ENCODE measurements at places on chromosomes 2 and 18.

DNA sequence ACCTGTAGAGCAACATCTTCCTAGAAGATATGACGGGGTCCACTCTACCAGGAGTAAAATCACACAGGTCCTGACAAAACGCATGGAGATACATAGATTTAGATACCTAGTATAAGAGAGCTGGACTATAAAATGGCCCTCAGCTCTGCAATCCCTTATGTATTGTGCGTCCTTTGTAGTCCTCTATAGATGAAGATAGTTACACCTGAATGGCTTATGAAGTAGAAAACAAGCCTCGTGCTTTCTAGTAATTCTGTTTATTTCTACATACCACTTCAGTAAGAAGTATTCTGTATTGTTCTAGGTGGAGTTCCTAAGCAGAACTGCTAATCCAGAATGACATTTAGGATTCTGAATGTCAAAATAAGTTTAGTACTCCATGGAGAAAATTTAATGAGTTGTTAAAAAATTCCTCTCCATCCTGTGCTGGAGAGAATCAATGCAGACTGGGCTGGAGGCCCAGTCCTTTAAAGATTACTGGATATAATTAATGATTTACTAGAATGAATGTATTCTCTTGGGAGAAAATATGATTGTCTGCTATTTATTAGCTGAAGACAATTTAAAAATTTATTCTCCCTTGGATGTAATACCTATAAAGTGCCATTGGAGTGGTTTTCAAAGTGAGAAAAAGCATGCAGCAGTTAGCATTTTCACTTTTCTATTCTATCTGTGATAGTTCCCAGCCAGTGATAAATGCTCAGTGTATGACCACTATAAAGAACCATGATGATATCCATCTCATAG is 147.3 kb upstream of the UNC80 start:
- DNase-seq, result no peak

DNA sequence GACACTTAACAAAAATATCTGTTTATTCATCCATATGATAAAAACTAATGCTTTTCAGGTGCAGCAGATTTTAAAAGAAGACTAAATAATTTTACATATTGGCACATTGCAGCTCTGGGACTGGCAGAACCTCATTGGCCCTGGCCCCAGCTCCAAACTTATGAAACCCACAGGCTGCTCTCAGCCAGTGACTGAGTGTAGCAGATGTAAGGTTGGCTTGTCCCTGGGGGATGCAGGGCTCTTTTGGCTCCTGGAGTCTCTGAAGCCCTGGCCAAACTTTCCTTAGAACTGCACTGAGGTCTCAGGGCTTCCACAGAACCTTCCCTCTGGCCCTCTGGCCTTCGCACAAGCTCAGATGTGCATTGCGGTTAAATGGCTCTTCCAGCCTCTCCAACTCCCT is 725.0 kb upstream of the SOX11 start:
- DNase-seq, result no peak

DNA sequence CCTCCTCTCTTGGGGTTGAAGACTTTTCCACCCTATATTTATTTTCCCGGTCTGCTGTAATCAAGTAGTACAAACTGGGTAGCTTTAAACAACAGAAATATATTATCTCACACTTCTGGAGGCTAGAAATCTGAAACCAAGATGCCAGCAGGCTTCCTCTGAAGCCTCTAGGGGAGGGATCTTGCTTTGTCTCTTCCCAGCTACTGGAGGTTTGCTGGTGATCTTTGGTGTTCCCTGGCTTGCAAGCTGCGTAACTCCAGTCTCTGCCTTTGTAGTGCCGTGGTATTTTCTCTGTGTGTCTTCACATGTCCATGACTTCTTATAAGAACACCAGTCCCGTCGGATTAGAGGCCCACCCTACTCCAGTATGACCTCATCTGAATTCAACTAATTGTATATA is 44.4 kb downstream of the MYO3B start:
- no peak for DNase-seq

DNA sequence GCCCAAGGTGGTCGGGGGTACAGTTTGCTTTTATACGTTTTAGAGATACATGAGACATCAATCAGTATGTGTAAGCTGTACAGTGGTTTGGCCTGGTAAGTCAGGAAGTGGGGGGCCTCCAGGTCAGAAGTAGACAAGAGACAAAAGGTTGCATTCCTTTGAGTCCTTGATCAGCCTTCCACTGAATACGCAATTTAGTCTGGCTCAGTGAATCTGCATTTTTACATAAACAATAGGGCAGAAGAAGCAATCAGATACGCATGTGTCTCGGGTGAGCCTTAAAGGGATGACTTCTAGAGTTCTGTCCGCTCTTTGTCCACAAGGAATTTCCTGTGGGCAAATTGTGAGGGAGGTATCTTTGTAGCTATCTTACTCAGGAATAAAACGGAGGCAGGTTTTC is 87.2 kb downstream of the SOWAHC start:
- no peak for DNase-seq

- DNase-seq, result no peak
Observed at GRCh38 chr2:236949089-236949905, 136.4 kb upstream of the COPS8 start.

DNA sequence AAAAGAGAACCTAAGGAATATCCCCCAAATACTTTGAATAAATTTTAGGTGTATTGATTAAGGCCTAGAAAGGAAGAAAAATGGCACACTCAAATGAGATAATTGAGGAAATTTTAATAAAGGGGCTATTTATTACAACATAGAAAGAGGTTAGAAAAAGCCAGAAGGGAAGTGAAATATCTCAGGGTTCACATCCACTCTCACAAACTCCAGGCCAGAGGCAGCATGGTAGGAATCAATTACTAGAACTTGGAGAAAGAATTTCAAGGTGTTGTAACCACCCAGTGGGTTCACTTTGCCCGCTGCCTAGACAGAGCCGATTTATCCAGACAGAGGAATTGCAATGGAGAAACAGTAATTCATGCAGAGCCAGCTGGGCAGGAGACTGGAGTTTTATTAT is 617.5 kb upstream of the ACVR2A start:
- DNase-seq, result no peak

GRCh38 chr2:201696151-201696659 is 2.2 kb downstream of the MPP4 start:
- DNase-seq, result no peak

- DNase-seq, result no peak
Observed at GRCh38 chr2:214696681-214697080, 112.8 kb downstream of the BARD1 start.

- no peak for DNase-seq
Observed at GRCh38 chr18:14124689-14125088, 7.5 kb downstream of the ZNF519 start.

DNA sequence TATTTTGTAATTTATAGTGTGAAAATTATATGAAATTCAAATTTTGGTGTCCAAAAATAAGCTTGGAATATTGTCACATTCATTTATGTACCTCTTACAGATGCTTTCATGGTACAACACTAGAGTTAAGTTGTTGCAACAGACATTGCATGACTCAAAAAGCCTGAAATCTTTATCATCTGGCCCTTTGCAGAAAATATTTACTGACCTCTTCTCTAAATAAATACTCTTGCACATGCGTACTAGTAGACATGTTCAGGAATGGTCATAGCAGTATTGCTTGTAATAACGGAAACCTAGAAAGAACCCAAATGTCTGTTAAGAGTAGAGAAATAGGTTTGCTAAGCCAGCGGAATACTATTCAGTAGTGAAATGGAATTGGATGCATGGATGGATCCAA is 60.4 kb downstream of the GALNT1 start:
- DNase-seq, result no peak

DNA sequence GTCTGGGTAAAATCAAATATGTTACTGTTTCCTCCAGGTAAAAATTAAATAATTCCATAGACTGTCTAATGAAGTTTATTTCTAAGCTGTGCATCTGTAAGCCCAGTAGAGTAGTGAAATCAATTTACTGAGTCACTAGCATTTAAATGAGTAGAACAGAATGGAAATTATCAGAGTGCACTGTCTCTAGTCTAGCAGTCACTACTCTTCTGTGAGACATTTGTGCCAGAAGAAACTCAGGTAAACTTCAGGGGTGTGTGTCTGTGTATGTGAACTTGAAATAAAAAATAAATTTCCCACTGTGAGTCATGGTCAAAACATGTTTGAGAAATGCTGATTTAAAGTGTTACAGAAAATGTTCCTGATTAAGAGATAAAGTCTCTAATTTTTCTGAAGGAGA is 146.4 kb downstream of the RIF1 start:
- no peak for DNase-seq

GRCh38 chr2:42925742-42926433 is 133.5 kb upstream of the HAAO start:
- DNase-seq, result no peak

- DNase-seq, result no peak
Observed at GRCh38 chr2:9076210-9076609, 72.7 kb upstream of the MBOAT2 start.

- peak; percentile 89 for DNase-seq
Observed at GRCh38 chr2:43174368-43174916, 52.0 kb downstream of the ZFP36L2 start.

GRCh38 chr2:64472881-64473280 is 18.9 kb downstream of the LGALSL start:
- no peak for DNase-seq

- no peak for DNase-seq
Observed at GRCh38 chr18:11751341-11752115, 62.5 kb downstream of the GNAL start.

DNA sequence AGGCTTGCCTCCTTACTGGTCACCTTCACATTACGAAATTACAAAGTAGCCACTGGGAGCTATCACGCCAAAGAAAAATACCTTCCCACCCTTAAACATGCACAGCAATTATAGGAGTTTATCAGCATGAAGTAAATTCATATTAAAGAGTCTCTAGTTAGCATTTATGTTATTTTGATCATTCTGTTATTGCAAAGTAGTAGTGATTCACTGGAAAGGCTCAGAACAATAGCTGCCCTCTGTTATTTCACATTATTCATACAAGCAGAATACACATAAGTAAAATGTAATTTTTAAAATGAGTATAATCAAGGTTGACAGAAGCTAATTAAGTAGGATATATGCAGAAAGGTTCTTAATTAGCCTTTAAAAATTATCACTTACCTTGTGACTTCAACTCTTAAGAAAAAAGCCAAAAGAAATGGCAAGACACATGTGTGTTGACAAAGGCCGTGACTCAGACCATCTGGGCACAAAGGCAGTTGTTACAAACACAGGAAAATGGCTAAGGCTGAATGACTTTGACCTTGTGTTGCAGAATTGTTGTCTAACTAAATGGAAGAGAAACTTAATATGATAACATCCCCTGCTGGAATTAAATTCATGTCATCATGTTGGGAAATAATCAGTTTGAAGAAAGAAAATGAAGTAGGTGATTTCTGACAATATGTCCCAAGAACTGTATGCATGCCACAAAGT is 108.3 kb downstream of the ARL6IP6 start:
- DNase-seq, result no peak

GRCh38 chr2:11559786-11560155 is 25.9 kb downstream of the GREB1 start:
- no peak for DNase-seq

DNA sequence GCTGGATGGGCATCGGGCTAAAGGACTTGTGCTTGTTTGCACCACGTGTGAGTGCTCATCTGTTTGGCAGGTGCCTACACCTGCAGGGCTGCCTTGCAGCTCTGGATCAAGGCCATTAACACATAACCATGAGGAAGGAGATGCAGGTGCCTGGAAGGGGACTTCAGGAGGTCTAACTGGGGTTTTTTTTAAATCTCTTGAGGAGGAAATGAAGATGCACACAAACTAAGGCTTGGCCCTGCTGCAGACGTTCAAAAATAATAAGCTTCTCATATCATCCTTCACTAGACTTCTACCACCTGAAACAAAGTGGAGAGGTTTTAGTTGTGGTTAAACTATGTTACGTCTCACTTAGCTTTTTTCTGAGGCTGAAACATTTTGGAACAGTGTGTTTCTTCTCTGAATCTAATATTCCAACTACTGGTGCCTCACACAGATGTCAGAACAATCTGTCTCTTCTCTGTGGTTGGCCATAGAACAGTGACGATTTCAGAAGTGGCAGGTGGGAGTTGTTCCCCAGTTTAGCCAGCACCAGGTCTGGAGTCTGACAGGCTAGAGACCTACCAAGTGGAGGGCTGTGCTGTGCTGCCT is 36.5 kb downstream of the BCL2L11 start:
- DNase-seq, result no peak

- DNase-seq, result peak; percentile 60
Observed at GRCh38 chr18:63160172-63160995, 159.2 kb downstream of the BCL2 start.
